ENCODE measurements at places on chromosomes 1 and 21. TPM values are rescaled to one million over a fixed set of nuclear protein-coding genes. Genes with fewer than 3 reads are reported as not detected.

The KRTAP12-2 gene
- not detected for total RNA-seq

The CCDC27 gene
- total RNA-seq = not detected

The EDEM3 gene
- total RNA-seq = 28.5 TPM

DNA sequence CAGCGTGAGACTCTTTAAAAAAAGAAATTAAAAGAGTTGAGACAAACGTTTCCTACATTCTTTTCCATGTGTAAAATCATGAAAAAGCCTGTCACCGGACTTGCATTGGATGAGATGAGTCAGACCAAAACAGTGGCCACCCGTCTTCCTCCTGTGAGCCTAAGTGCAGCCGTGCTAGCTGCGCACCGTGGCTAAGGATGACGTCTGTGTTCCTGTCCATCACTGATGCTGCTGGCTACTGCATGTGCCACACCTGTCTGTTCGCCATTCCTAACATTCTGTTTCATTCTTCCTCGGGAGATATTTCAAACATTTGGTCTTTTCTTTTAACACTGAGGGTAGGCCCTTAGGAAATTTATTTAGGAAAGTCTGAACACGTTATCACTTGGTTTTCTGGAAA, 31.2 kb downstream of the IFNAR1 start:
- DNase-seq = no peak

GRCh38 chr1:55054396-55054795, 15.0 kb downstream of the PCSK9 start:
- DNase-seq = no peak

DNA sequence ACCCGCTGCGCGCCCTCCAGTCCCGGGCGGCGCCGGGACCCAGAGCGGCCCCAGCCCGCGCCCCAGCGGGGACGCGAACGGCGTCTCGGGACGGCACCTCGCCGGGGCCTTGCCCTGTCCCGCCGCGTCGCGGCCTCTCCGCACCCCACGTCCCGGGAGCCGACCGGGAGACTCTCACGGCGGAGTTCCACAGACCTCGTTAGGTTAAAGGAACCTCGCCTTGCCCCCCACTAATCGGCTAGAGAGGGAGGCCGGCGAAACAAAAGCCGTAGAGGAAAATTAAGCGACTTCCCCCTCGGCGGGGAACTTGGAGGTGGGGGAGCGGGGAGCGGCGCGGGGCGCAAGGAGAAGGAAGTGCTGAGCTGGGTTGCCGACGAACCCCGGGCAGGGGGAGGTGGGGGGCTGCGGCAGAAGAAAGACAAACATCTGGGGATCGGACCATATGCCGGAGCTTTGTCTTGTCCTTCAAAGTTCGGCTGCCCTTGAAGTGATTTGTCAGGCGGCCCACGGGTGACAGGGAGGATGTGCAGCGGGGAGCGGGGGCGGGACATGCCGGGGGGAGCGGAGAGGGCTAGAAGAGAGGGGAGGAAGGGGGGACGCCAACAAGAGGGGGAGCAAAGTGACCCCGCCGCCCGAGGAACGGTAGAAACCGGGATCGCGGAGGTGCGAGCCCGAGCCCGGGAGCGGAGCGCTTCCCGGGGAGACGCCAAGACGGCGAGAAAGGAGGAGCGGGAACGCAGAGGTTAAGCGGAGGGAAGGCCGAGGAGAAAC, 120.0 kb upstream of the RRP15 start:
- no peak for DNase-seq

DNA sequence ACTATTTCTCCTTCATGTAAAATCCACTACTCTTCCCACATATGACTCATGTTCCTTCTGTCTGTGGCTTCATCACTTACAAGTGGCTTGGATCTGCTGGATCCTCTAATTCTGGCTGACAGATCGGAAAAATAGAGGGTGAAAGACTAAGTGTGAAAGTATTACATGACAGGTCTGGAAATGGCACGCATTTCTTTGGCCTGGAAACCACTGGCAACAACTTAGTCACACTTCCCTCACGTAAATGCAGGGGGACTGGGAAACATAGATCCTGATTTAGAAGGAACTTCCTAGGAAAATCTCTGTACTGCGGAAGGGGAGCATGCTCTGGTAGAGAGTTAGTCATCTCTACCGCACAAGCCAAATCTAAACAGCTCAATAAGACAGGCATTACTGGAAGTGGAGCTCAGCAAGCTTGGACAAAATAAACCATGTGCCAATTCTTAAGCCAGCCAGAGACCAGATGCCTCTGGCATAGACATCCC, 305.4 kb upstream of the PTBP2 start:
- DNase-seq = no peak

DNA sequence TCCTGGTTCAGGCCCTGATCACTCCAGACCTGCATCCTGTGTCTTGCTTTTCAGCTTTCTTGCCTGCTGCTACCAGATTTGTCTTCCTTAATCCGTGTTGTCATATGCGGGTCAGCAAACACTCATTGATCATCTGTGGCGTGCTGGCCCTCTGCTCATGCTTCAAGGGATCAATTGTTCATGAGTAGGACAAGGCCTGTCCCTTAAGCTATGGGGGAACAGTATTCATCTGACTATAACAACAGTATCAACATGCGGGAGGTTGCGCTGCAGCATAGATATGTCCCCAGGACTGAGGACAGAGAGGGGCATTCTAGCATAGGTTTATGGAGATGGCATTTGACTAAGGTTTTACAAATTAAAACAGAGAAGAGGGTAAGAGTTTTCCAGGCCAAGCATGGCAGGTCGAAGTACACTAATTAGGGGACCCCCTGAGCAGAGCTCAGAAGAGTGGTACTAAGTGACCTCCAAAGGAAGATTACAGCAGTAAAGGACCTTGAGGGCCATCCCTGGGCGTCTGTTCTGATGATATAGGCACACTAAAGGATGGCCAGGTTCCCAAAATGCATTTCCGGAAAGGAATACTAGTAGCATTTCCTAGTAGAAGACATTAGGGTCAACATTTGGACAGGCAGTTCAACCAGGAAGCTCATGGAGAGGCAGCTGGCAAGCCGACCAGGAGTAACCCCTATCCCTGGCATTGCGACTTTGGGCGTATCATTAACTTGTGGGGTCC, 811 bp upstream of the ZNF672 start:
- no peak for DNase-seq

DNA sequence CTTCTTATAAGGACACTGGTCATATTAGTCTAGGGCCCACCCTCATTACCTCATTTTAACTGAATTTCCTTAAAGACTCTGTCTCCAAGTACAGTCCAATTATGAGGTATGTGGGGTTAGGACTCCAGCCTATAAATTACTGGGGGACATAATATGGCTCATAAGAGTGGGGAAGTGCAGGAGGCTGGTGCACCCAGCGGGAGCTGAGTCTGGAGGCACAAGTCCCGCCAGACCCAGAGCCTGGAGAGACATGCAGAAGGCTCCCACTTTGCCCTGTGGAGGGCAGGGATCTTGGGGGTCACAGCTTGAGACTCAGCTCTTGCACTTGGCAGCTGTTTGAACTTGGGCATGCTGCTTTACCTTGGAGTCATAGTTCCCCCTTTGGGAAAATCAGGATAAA, 250.4 kb downstream of the RHOU start:
- DNase-seq = no peak

DNA sequence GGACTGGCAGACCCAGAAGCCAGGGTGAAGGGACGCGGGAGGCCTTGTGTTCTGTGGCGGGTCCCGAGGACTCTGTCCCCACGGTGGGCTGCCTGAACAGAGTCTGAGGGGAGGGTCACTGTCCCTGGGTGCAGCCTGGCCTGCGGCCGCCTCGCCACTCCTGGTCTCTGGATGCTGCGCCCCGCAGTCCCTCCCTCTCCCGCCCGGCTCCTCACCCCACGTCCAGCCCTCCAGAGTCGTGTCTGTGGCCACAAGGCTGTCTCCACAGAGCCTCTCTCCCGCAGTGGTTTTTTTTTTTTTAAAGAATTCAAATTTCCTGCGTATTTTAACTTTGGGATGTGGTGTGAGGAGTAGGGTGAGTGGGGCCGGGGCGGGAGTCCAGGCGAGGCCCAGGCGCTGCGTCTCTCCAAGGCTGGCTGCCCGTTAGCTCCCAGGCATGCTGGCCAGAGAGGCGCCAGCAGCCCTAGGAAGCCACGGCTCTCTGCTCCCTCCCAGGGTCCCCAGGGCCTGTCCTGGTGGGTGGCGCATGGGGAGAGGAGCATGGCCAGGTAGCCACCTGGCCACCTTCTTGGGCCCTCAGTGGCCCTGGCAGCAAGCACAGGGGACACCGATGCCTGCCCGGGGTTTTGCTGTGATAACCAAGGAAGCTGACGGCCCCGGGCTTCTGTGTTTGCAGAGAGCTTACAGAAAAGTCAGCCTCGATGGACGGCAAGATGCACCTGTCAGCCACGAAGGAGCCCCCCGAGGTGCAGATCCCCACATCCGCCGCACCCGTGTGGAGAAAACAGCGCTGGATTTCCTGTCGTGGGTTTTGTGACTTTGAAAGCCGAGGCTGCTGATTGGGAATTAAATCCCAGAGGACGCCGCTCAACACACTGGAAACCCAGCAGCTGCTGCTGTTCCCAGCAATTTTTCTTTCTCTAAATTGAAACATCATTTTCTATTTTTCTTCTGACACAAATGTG, 72.8 kb downstream of the MORN1 start:
- DNase-seq = no peak

DNA sequence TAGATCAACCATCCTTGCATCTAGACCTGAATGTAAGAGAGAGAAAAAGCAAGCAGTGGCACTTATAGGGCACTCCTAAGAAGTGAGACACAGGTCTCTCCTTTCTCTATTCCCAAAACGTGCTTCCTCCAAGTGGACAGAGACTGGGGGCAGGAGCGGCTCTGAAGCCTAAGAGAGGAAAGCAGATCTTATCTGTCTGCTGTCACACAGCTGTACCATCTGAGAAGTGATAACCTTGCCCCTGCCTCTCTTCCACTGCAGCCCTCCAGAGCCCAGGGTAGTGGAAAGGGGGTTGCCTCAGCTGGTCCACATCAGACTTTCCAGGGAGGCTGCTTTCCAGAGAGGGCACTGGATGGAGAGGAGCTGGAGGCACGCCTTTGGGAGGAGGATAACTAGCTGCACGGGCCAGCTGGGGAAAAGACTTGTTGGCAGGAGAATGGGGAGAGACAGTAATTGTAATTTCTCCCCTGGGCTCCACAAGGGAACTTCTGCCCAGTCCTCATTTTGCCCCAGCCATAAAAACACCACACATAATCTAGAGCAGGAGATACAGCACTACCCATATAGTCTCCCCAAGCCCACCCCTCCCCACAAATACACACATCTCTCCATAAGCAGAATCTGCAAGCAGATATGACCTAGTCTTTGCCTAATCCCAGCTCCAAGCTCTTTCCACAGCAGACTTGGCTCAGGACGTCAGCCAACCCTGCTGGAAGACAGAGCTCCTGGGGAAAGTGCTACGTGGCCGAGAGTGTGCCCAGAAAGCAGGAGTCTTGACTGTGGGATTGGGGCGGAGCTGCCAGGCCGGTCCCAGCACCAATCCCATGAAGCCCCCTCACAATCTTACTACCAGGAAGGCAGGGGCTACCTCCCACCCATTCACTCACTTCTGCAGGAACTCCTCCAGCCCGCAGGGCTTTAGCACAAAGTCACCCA, 31.2 kb downstream of the PIK3C2B start:
- no peak for DNase-seq

Data from activated T-helper 1 cell treated with anti-CD3 and anti-CD28 coated beads, Interleukin-12 subunit alpha, Interleukin-12 subunit beta, Interleukin-2, Interleukin-4 antibody, amounts not matched to agents 30 ng/mL and 10 ng/mL and 1 ng/mL, durations not matched to agents 14 hours and 24 hours and 36 hours (primary cell).